ENCODE measurements at places on chromosomes 5 and 9. TPM values are rescaled to one million over a fixed set of nuclear protein-coding genes. Genes with fewer than 3 reads are reported as not detected.

The KIF4B gene
- total RNA-seq: 0.13 TPM

The EQTN gene
- not detected for total RNA-seq

The SNAPC4 gene
- 3.9 TPM for total RNA-seq

The ACOT12 gene
- total RNA-seq: not detected

The PCDHGA11 gene
- total RNA-seq: 9.6 TPM

The VCAN gene
- 61.0 TPM for total RNA-seq

The EIF4EBP3 gene
- total RNA-seq: 20.6 TPM

The GIN1 gene
- 14.8 TPM for total RNA-seq

The PANK3 gene
- 44.9 TPM for total RNA-seq

The LRRC26 gene
- total RNA-seq: not detected

The ALDH7A1 gene
- total RNA-seq: 26.4 TPM

- no peak for DNase-seq
These were observed 44.7 kb upstream of the CRHBP start for GRCh38 chr5:76908166-76908565.

- DNase-seq: no peak
These were observed 61.5 kb upstream of the TEX48 start for GRCh38 chr9:114743446-114743845.

GRCh38 chr5:174327896-174328295, 282.4 kb downstream of the NSG2 start:
- DNase-seq: no peak

DNA sequence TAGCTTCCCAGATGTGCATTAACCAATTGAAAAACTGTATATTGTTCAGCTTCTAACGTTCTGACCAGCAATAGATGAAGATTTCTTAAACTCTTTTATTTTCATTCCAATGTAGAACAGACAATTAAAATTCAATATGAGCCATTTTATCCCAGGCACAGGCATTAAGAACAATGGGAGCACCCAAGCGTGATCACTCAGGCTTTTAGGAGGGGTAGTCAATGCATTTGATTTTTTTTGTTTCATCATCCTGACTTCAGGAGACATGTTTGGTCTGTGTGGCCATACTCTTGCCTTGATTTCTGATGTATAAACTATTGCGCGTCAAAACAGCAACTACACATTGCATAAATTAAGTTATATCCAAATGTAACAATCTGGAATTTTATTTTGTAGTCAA, 653.0 kb upstream of the RORB start:
- no peak for DNase-seq

GRCh38 chr9:85310573-85310972, 431.2 kb downstream of the AGTPBP1 start:
- DNase-seq: no peak

DNA sequence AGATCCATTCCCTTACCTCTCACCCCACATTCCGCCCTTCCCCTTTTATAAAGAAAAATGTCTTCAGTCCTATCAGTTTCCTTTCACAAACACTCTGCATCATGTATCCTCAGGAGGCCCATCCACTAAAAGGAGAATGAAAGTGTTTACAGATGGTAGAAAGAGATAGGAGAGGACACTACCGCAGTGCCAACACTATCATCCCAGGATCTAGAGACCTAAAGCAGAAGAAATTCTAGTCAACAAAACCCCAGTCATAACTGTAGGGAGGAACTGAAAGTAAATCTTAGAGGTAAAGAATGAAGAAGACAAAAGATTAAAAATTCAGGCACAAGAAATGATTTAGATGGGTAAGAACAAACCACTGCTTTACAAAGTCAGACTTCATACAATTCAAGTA, 114.1 kb downstream of the MLLT3 start:
- DNase-seq: no peak

DNA sequence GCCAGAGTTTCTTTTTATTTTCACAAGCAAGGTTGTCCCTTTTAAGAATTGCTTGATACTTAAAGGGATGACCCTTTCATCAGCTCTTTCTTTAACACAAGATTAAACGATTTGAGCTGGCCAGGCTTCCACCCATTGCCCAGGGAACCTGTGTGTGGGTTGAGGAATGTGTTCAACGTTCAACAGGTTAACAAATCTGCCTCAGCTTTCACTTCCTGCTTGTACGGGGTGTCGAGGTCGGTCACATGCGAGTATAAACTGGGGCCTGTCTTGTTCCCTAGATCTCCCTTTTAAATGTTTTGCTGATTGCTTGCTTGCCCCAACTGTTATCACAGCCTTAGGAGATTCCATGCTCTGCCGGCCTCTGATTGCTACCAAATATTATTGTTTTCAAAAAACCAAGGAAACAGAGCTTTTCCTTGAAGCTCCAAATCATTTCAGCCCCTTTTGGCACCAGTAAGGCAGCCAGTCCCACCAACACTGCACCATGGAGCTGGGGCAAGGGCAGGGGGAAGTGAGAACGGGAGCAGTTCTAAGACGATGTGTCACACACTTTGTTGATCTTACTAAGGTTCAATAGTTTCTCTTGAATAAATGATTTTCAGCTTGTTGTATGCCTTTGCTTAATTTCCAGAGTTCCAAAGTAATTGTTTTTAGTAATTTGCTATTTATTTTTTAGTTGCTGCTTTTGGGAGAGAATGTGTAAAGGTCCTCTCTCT, 10.7 kb upstream of the CLK4 start:
- no peak for DNase-seq

GRCh38 chr5:71903808-71904207, 184.7 kb downstream of the CARTPT start:
- DNase-seq: no peak

- DNase-seq: no peak
These were observed 30.4 kb downstream of the GNG10 start for GRCh38 chr9:111691672-111692329.

- no peak for DNase-seq
These were observed 67.4 kb downstream of the VCAN start for GRCh38 chr5:83538786-83539462.

DNA sequence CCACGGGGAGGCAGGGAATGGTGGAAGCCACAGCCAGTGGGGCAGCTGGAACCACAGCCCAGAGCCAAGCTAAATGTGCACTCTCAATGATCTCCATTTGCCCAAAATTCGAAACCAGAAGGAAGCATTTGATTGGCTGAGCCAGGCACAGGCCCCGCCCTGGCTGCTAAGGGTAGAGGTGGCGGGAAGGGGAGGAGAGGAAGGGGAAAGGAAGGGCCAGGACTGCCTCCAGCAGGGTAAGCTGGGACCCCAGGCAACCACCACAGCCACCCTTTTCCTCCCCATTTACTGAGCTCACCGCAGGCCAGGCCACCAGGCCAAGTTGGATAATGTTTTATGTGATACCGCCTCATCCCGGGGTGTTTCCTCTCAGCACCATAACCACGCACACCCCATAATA, 100.3 kb upstream of the RAPGEF1 start:
- no peak for DNase-seq

DNA sequence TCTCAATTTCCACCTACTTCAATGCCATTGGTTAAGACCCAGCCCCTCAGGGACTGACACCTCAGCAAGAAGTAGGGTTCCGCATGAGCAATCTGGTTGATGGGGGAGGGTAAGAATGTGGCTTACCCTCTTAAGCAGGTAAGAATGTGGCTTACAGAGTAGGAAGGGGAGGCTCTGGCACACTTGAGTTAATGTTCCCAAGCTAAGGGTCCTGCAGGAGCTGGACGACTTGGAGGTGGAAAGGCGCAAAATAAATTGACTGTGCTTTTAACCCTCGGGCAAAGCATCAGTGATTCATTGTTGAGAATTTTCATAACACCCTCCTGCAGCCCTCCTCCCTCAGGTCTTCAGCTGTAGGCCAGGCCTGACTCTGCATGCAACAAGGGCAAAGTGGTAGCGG, 24.9 kb upstream of the ADRA1B start:
- no peak for DNase-seq

DNA sequence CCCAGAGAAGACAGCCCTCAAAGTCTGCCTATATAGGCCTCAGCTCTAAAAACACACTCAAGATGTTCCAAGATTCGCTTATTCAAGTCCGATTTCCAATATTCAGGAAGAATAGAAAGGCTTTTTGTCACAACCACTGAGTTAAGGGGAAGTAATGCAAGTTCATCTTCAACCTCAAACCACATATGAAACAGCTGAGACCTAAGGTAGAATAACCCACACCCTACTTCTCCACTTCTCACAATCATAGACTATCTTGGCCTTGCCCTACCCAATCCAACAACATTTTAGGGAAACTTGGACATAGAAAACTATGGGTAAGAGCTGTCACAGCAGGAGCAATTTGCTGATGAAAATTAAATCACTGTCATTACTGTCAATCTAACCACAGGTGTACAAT, 152.0 kb upstream of the LRRTM2 start:
- no peak for DNase-seq

DNA sequence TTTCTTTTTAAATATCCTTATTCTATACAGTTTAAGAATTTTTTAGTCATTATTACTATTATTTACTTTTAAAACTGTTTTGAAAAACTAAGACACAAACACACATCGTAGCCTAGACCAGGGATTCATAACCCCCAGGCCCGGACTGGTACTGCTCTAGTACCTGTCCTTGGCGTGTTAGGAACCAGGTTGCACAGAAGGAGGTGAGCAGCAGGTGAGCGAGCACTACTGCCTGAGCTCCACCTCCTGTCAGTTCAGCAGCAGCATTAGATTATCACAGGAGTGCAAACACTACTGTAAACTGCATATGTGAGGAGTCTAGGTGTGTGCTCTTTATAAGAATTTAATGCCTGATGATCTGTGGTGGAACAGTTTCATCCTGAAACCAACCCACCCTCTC, 357.0 kb downstream of the PTPRD start:
- DNase-seq: no peak

DNA sequence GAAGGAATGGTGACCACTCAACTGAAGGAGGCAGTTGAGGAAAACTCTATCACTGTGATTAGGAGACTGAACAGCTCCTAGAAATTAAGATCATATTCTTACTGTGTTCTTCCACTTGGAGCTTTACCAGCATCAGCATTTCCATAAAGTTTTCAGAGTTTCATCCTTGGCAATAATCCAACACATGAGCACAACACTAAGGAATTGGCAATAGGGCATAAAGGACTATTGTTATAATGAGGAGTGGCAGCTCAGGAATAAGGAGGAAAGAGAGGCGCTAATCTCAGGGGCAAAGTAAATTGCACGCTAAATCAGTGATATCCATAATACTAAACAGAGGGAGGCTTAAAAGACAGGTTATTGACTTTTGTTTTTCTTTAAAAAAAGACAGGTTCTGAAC, 338.9 kb downstream of the EFNA5 start:
- DNase-seq: no peak

DNA sequence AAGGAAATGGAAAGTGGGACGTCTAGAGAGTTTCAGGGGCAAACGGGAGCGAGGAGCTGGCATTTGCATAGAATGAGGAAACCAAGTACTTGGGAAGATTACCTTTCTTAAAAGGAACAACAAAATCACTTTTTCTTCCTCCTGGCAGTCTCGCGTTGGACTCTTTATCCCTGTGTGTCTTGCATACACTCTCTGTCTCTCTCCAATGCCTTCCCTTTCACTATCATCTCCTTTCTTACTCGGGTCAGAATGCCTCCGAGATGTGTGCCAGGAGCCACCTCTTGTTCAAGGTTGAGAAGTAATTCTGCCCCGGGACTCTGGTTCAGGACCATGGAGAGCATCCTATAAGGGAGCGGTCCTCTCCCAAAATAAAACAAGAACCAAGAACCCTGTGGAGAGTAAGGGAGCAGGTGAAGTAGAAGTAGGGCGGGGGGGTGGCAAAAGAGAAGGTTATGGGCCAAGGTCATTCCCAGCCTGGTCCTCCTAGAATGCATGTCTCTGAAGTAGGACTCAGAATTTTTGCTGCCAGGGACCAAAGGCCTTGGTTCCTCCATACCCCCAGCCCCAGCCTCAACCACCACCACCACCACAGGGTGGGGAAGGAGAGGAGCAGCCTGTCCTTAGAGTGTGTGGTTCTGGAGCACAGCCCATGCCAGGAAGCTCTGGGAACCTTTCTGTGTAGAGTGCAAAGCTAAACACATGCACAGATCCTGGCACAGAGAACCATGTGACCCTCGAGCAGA, 72.1 kb upstream of the ARAP3 start:
- DNase-seq: no peak

DNA sequence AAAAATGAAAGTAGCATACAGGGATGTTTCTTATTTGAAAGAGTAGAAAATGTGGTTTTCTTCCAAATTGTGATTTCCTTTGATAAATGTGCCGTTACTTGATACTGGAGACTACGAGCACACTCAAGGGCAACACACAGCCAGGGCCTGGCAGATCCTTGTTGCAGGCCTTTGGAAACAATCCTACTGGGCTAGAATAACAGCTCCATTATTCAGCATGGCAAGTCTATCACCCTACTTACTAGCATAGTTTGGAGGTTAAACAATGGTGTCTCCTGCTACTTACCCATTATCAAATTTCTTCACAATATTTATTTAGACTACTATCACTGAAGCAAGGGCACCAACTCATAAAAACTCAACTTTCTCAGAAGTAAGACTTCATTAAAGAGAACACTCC, 140.8 kb upstream of the ZNF608 start:
- DNase-seq: no peak

GRCh38 chr5:69374911-69375446, 5.4 kb downstream of the RAD17 start:
- DNase-seq: no peak

GRCh38 chr5:83022334-83022733, 54.9 kb downstream of the TMEM167A start:
- DNase-seq: no peak

- no peak for DNase-seq
These were observed at the start of gene FOXB2 for GRCh38 chr9:77019236-77019925. Gene FOXB2 (plus strand): TSS chr9:77019655. CDS start chr9:77019655, 0 bp downstream.

GRCh38 chr9:2086971-2087370, 71.8 kb downstream of the SMARCA2 start:
- no peak for DNase-seq

GRCh38 chr9:106954558-106954957, 91.6 kb downstream of the ZNF462 start:
- DNase-seq: no peak

GRCh38 chr5:150946351-150946905, 41.6 kb upstream of the ZNF300 start:
- peak; percentile 93 for DNase-seq

- DNase-seq: no peak
These were observed 3.9 kb upstream of the TMEM171 start for GRCh38 chr5:73116506-73116905.

DNA sequence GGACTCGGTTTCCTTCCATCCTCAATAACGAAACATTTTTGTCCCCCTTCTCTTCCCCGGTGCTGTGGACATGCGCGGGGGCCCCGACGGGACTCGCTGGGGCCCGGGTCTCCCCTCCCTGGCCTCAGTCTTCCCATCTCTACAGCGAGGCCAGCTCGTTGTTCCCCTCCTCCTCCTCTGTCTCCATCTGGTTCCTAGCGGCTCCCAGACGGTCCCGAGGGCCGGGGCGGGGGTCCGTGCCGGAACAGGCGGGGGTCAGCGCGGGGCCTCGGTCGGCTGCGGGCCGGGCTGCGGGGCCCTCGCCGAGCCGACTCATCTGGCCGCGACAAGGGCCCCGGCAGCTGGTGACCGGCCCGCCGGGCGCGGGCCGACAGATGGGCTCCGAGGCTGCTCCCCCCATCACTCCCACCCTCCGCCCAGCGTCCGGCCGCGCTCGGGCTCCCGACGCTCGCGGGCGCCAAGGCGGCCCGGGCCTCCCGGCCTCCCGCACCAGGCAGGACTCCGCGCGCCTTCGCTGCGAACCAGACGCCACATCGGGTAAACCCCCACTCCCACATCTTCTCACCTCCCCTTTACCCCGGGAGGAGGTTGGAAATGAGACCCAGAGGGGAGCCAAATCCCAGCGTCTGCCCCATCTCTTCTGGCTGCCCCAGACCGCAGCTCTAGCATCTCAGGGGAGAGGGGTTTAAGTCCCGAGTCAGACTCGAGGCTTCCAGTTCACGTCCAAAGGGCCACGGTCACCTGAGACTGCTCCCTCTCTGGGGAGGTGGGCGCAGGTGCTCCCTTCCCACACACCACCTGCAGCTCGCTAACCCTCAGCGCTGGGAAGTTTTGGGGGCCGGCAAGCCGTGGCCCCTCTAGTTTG, 8.1 kb downstream of the BARHL1 start:
- no peak for DNase-seq

All from cardiac septum (tissue), 1 donor.